Activated naive CD8-positive, alpha-beta T cell treated with anti-CD3 and anti-CD28 coated beads for 36 hours (primary cell): ENCODE measurements at places on chromosomes 2 and 18. TPM values are rescaled to one million over a fixed set of nuclear protein-coding genes. Genes with fewer than 3 reads are reported as not detected.

The IL1RL2 gene
- total RNA-seq = not detected

The ABCB11 gene
- total RNA-seq = not detected

The DNAJC5G gene
- not detected for total RNA-seq

The VWA3B gene
- not detected for total RNA-seq

The SMYD1 gene
- total RNA-seq = not detected

The EGR4 gene
- 0.44 TPM for total RNA-seq

The CCL20 gene
- total RNA-seq = 3.1 TPM

The PDCL3 gene
- total RNA-seq = 42.6 TPM

DNA sequence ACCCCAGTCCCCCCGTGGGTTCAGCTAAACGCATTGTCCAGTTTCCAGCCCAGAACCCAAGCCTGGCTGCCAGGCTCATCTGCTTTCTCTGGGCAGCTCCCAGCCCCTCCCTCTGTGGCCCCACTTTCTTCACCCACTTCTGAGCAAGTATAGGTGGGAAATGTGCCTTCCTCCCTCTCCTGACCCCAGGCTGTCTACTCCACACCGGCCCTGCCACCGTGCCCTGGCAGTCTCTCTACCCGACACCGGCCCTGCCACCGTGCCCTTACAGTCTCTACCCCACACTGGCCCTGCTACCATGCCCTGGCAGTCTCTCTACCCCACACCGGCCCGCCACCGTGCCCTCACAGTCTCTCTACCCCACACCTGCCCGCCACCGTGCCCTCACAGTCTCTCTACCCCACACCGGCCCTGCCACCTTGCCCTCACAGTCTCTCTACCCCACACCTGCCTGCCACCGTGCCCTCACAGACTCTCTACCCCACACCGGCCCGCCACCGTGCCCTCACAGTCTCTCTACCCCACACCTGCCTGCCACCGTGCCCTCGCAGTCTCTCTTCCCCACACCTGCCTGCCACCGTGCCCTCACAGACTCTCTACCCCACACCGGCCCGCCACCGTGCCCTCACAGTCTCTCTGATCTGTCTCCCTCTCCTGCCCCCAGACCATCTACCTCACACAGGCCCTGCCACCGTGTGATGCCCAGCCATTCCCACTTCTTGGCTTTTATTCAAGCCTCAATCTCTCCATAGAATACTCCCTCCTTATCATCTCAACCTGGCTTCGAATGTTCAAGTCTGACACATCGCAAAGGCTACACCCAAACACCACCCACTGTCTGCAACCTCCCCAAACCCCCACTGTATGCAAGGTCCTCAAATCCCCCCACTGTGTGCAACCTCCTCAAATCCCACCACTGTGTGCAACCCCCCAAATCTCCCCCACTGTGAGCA lies 108.9 kb downstream of the TPO start:
- no peak overlapping the region for H3K4me3 ChIP-seq
- no peaks in the 10 kb centered on the region for H3K27me3 ChIP-seq
- H3K27ac ChIP-seq = no peak overlapping the region
- H3K4me1 ChIP-seq = peaks cover 17% of the 10 kb centered on the region
- no peak for DNase-seq

- no peaks in the 10 kb centered on the region for H3K36me3 ChIP-seq
- no peak overlapping the region for H3K27ac ChIP-seq
- no peak for DNase-seq
- no peaks in the 10 kb centered on the region for H3K4me1 ChIP-seq
- H3K27me3 ChIP-seq = no peaks in the 10 kb centered on the region
These were observed 38.6 kb upstream of the GPC1 start for GRCh38 chr2:240396623-240397541.

- no peak overlapping the region for H3K4me3 ChIP-seq
- H3K36me3 ChIP-seq = no peaks in the 10 kb centered on the region
- no peak overlapping the region for H3K27ac ChIP-seq
- no peaks in the 10 kb centered on the region for H3K4me1 ChIP-seq
These were observed 62.5 kb downstream of the DAW1 start for GRCh38 chr2:227933884-227934283.

GRCh38 chr2:98828369-98828744 lies 97.4 kb upstream of the MGAT4A start:
- no peaks in the 10 kb centered on the region for H3K36me3 ChIP-seq
- H3K4me3 ChIP-seq = no peak overlapping the region
- no peak overlapping the region for H3K27ac ChIP-seq

GRCh38 chr2:67670747-67671183 lies 273.6 kb downstream of the ETAA1 start:
- no peak for DNase-seq
- H3K27ac ChIP-seq = no peak overlapping the region
- H3K36me3 ChIP-seq = no peaks in the 10 kb centered on the region
- H3K4me1 ChIP-seq = no peaks in the 10 kb centered on the region

DNA sequence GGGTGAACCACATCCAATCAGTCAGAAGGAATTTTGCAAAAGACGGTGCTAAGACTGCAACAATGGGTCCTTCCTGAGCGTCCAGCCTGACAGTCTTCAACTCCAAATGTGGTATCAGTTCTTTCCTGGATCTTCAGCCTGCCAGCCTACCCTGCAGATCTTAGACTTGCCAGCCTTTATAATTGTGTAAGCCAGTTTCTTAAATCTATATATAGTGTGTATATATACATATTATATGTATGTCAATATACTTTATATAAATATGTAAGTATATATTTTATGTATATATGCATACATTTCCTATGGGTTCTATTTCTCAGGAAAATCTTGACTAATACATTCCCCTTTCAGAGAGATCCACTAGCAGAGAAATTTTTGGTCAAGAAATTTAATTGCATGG lies 245.5 kb downstream of the FHOD3 start:
- H3K27ac ChIP-seq = no peak overlapping the region
- H3K4me1 ChIP-seq = no peaks in the 10 kb centered on the region
- H3K36me3 ChIP-seq = no peaks in the 10 kb centered on the region

GRCh38 chr2:10057231-10058107 lies 14.1 kb downstream of the KLF11 start:
- peaks cover 6% of the 10 kb centered on the region for H3K4me1 ChIP-seq
- no peak overlapping the region for H3K27ac ChIP-seq
- DNase-seq = peak; percentile 54

DNA sequence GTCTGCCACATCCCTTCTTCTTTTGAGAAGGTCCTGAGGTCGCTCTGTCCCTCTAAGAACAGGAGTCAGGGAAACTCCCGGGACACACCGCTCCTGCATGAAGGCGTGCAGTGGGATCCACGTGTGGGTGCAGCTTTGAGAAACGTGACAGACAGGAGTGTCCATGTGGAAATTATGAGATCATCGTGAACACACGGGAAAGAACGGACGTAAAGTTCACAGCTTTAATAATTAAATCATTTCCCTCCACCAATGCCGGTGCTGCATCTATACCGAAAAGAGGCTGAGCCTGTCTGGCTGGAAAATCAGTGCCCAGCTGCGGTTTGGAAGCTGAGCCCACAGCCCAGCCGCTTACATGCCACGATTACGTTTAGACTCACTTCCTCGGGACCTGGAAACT lies 372.4 kb upstream of the SALL3 start:
- H3K4me3 ChIP-seq = no peak overlapping the region
- DNase-seq = no peak
- peaks cover 2% of the 10 kb centered on the region for H3K36me3 ChIP-seq
- no peak overlapping the region for H3K27ac ChIP-seq
- peaks cover 11% of the 10 kb centered on the region for H3K27me3 ChIP-seq

- H3K4me3 ChIP-seq = no peak overlapping the region
- H3K27ac ChIP-seq = no peak overlapping the region
- H3K27me3 ChIP-seq = no peaks in the 10 kb centered on the region
- peaks cover 2% of the 10 kb centered on the region for H3K36me3 ChIP-seq
- DNase-seq = no peak
These were observed 69.7 kb downstream of the EIPR1 start for GRCh38 chr2:3307901-3308300.

- no peak overlapping the region for H3K27ac ChIP-seq
- H3K4me1 ChIP-seq = peaks cover 13% of the 10 kb centered on the region
- no peaks in the 10 kb centered on the region for H3K36me3 ChIP-seq
- DNase-seq = no peak
- H3K4me3 ChIP-seq = no peak overlapping the region
These were observed 2.0 kb upstream of the GAL3ST2 start for GRCh38 chr2:241774419-241775222.
